NCI-H446 (cell line): ENCODE measurements at places on chromosomes 3 and 15.
A peak's percentile ranks its signal among the peaks of the same experiment; 100 is the strongest.

- DNase-seq, result no peak
Observed at GRCh38 chr3:135238871-135239614, 444.0 kb downstream of the EPHB1 start.

GRCh38 chr15:101176625-101177024 is 75.2 kb downstream of the CHSY1 start:
- no peak for DNase-seq

GRCh38 chr3:129199366-129199765 is 15.7 kb upstream of the CNBP start:
- no peak for DNase-seq

- DNase-seq, result peak; percentile 96
Observed at GRCh38 chr15:36883713-36884517, 216.4 kb downstream of the MEIS2 start.

DNA sequence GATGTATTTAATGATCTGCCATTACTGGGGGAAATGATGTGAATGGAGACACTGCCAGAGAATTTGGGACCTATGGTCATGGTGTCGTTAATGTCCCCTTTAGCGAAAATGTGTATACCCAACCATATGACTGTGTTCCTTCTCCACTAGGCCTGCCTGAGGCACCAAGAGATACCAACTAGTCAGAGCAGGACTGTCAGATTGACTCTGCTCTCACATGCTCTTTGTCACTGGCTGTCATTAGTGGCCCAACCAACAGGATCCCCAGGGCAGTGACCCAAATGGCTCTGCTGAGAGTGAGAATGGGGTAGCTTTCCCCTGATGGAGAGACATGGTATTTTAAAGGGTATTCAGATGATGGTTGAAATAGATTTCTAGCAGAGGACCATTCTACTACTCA is 2.8 kb downstream of the TAGLN3 start:
- DNase-seq, result no peak

- DNase-seq, result no peak
Observed at GRCh38 chr15:70297465-70298058, 199.8 kb upstream of the TLE3 start.
